Stimulated activated CD8-positive, alpha-beta memory T cell treated with anti-CD3 and anti-CD28 coated beads, Interleukin-7, amount 100 ng/mL, for 4 hours (primary cell): ENCODE measurements at places on chromosomes 12 and 14.

- no peak for DNase-seq
Measured at GRCh38 chr12:39866135-39866534, 239.7 kb downstream of the SLC2A13 start.

GRCh38 chr12:69966409-69966808, 141.4 kb downstream of the MYRFL start:
- no peak for DNase-seq

DNA sequence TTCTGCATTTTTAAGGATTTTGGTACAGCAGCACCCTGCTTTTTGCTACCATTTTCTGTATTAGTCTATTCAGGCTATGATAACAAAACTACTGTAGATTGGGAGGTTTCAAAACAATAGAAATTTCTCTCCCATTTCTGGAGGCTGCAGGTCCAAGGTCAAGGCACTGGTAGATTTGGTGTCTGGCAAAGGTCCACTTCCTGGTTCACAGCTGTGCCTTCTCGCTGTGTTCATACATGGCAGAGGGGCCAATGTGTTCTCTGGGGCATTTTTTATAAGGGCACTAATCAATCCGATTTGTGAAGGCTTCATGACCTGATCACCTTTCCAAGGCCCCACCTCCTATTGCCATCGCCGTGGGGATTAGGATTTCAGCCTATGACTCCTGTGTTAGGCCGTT, 268.1 kb upstream of the RTL1 start:
- DNase-seq, result no peak

DNA sequence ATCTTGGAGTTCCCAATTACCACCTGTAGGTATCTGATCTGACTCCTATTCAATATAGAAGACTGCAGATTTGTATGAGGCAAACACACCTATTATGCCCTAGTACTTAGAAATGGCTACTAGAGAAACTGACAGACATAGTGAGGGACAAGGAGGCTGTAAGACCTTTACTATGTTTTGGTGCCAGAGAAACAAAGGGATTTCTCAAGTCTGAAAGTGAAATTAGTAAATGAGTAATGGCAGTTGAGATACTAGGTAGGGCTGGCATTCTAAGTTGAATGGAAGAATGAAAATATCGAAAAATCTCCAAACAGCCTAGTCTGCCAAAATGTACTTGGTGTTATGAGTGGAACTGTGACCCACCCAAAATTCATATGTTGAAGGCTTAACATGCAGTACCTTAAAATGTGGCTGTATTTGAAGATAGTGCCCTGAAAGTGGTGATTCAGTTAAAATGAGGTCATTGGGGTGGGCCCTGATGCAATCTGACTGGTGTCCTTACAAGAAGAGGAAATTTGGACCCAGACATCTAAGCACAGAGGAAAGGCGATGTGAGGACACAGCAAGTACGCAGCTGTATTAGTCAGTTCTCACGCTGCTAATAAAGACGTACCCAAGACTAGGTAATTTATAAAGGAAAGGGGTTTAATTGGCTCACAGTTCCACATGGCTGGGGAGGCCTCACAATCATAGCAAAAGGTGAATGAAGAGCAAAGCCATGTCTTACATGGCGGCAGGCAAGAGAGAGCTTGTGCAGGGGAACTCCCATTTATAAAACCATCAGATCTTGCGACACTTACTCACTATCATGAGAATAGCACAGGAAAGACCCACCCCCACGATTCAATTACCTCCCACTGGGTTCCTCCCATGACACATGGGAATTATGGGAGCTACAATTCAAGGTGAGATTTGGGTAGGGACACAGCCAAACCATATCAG, 127.0 kb downstream of the APAF1 start:
- DNase-seq, result no peak

GRCh38 chr12:121085069-121085468, 46.0 kb upstream of the OASL start:
- no peak for DNase-seq

GRCh38 chr12:84825149-84825548, 87.5 kb downstream of the SLC6A15 start:
- DNase-seq, result no peak

DNA sequence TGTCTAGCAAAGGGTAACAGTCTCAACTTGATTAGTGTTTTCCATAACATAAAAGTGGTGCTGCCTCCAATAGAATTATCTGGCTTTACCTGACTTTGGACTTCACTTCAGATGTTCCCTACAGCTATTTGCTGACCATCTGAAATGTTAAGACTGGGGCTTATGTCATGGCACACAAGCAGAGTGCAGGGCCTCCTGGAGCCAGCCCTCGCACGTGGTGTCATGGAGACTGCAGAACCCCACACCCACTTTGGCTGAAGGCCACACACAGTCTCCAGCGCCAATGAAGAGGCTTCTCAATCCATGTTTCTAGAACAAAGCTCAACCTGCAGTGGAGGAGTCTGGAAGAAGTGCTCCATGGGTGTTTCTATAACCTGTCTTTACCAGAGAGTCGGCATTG, 169.6 kb upstream of the FRMD6 start:
- no peak for DNase-seq

DNA sequence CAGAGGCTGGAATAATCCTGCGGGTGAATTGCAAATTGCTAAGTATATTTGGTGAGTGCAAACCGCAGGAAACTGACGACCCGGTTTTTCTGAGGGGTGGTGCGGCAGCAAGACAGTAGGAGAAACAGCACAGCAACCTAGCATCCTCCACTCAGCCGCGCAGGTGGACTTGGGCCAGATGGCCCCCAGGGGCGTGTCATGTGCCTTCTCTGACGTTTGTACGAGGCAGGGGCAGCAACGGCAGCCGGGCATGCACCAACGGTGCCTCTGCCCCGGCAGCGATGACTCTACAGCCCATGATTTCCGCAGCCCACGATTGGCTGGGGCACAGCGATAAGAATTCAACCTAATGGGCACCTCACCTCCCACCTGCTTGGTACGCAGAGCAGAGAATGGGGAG, 11.1 kb upstream of the CLEC2A start:
- DNase-seq, result no peak

DNA sequence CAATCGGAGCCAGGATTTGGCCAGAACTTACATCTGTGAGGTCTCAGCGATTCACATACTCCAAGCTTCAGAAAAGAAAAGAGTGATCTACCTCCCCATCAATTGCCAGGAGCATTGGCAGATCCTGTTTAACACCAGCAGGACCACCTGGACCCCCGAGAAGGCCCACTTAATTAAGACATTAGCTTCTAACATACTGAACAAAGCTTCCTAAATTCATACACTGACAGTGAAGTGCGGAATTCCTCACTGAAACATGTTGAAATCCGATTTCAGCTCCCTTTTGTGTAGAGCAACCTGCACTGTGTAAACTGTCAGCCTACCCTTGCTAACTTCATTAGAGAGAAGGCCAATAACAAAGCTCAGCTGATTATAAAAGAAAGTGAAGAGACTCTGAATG, 274.0 kb downstream of the NOVA1 start:
- DNase-seq, result no peak

GRCh38 chr12:14723763-14724162, 27.4 kb upstream of the GUCY2C start:
- DNase-seq, result peak; percentile 19

DNA sequence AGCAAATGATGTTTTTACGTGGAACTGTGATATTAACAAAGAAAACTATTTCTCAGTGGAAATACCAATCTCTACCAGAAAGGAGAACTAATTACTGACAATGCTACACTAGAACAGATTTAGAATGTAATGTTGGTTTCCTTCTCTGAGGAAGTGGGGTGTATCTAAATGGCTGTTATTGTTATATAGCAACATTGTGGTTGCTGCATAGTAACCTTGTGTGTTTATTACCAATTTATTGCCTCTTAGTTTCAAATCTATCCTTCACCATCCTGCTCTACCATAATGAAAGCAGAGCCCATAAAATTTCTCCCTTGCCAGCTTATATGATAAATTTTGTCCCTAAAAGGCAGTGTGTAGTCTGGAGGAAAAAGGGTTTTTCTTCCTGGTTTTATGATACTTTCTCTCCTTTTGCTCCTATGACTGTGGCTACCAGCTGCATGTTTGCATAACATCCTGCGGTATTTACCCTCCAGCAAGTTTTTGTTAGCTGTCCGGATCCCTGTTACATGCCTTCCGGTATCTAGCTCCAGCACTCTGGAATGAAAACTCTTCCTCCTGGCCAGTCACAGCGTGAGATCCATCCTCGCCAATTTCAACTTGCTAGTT, 5.7 kb upstream of the KLRK1 start:
- DNase-seq, result no peak

DNA sequence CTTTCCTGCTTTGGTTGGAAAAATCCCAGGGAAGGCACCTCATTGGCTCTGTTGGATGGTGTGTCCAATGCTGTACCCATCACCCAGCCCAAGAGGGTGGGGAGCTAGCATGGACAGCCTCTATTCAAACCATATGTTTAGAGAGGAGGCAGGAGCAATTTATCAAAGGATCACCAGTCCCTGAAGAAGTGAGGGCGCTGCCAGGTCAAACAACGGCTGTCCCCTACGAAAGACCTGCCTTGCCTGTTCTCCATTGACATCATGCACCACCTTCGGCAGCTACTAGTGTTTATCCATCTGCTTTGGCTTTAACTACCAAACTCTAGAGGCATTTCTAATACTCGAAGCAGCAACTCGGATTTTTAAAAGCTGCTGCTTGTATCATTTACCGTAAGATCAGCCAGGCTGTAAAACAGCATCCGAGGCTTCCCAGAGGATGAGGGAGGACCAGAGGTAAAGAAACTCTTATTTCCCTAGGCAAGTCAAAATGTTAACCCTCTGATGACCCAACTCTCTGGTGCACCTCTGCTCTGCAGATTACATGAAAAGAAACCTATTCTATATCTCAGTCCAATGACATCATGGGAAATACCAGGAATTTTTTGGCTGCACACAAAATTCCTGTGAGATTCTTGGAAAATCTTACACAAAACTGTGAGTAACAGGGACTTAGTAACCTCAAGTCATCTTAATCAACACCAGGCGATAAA, 720.9 kb upstream of the TBX3 start:
- DNase-seq, result no peak

- DNase-seq, result no peak
Measured at GRCh38 chr14:90999299-90999698, 61.1 kb downstream of the RPS6KA5 start.

DNA sequence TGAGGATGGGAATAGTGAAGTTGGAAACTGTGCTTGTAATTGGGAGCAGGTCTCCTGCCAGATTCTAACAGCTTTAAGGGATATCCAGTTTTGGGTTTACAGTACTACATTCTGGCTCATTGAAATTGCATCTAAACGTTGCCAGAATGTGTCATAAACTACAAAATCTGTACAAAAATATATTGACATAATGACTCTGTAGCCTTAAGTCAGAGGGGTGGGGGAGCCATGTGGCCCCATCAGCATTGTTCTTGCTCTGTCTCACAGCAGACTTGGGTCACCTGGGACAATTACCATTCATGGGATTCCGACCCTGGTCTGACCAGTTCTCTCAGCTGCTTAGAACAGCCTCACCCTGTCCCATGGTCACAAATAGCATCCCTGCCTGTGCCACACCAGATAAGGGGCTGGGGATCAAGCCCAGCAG, 43.3 kb upstream of the MED13L start:
- DNase-seq, result no peak

GRCh38 chr14:74249433-74250375, 10.5 kb downstream of the VSX2 start:
- DNase-seq, result no peak

GRCh38 chr12:38905480-38906351, at the start of gene CPNE8:
Gene CPNE8 (minus strand): TSS chr12:38905591. CDS start chr12:38905534, 57 bp downstream.
- peak; percentile 2 for DNase-seq

DNA sequence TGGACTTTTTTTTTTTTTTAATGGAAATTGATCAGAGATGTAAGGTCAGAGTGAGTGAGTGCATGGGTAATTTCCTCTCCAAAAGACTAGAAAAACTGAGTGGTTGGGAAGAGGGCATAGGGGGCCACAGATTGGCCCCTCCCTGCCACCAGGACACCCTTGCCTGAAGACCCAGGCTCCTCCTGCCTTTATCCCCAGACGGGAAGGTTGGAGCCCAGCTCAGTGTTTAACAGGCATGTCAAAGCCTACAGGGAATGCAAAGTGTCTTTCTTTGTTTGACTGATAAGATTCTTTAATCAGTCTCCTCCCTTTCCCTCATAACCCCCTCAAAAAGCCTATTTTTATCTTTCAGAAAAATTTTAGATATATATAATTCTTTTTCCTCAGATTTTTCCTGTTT, 50.3 kb downstream of the IRAK3 start:
- no peak for DNase-seq

- no peak for DNase-seq
Measured at GRCh38 chr14:22463763-22464173, 125.3 kb downstream of the DAD1 start.

- no peak for DNase-seq
Measured at GRCh38 chr12:102326982-102327381, 129.3 kb upstream of the PMCH start.

GRCh38 chr14:48690349-48690748, 895.8 kb downstream of the RPS29 start:
- DNase-seq, result no peak

DNA sequence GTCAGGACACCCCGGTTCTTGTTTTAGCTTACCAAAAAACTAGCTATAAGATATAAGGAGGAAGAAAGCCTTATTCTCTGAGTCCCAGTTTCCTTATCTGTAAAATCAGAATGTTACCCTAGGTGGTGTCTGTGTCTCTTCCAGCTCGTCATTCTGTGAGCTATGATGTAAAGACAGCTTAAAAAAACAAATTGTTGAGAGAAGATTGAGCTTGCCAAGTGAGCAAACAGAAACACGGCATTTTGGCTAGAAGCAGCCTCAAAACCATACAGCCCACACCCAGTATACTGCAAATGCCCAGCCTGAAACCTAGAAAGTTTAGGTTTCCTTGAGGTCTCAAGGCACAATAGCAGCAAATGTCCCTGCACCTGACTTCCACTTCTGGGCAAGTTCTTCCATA, 151.4 kb downstream of the SSPN start:
- DNase-seq, result no peak

- DNase-seq, result no peak
Measured at GRCh38 chr14:99768381-99768780, 24.8 kb upstream of the EML1 start.

DNA sequence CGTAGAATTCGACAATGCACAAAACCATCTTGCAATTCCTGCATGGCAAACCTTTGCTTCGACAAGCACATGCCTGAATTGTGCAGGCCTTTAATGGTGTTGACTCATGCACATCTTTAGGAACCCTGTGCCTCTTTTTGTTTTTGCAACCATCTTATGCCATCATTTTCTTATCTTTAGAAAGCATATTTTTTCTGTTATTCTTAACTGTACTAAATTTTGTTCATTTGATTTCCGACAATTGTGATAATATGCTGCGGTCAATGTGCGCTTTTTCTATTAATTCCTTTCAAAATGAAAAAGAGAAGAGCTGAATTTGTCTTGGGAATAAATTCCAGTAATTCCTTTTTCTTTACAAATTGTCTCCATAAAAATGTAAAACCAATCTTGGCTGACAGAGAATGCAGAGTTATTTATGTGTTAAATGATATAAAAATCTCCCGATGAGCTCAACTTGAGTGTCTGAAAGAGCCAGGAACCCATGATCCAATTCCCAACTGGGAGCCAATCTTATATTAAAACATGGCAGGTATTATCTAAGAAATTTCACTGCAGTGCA, 20.1 kb upstream of the CDK17 start:
- no peak for DNase-seq
